MG63 (cell line): ENCODE measurements at places on chromosomes 4 and X. TPM values are rescaled to one million over a fixed set of nuclear protein-coding genes. Genes with fewer than 3 reads are reported as not detected.
A peak's percentile ranks its signal among the peaks of the same experiment; 100 is the strongest.

DNA sequence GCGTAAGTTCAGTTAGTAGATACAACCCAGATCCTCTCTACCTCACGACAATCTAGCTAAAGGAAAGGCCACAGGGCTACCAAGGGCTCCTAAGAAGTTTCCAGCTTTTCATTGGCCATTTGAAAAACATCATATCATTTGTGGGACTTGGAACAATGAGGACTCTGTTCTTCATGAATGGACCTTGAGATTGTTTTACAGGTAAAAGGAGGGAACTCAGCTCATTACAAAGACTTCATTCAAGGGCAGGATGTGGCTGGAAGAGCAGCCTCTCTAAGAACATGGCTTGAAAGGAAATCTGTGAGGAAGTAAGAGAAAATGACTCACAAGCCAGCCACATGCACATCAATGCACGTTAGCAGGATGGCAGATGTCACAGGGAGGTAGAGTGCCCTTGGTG lies 105.9 kb upstream of the SLC7A11 start:
- no peak for DNase-seq

DNA sequence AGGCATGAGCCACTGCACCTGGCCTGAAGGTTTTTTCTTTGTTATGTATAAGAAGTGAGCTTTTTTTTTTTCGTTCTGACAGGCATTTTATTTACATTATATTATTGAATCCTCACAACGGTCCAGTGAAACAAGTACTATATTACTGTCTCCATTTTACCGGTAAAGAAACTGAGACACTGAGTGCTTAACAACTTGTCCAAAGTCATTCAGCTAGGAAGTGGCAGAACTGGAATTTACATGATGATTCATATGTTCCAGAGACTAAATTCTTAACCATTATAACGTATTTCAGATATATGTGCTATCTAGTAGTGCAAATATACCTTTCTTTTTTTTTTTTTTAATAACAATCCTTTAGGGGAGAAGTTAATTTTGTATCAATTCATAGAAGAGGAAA lies 18.4 kb upstream of the SLC6A14 start:
- DNase-seq = no peak

- no peak for DNase-seq
Measured at GRCh38 chr4:71772592-71772991, 11.3 kb downstream of the GC start.

DNA sequence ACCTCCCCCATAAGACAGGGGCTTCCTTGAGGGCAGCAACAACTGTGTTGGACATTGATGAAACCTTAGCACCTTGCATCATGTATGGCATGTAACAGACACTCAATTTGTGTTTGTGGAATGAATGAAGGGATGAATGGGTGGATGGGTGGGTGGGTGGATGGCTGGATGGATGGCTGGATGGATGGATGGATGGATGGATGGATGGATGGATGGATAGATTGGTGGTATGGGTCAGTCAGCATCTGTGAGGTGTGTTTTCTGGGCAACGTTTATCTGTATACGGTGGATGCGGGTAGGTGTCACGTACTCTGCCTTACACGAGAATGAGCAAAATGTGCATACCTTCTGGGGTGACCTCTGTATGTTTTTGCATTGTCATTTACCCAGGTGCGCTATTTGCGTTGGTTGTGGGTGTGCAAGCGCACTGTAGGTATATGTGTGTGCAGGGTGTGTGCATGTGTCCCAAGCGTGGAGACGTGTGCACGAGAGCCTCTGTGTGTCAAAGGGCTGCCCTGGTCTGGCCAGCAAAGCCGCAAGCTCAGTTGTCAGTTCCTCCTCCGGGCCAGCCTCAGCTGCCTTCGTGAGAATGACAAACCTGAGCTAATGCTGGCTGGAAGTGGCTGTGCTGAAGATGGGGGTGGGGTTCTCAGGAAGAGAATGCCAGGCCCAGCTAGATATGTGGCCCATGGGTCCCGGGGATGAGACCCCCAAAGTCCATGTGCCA lies 26.5 kb downstream of the ELF4 start:
- no peak for DNase-seq

DNA sequence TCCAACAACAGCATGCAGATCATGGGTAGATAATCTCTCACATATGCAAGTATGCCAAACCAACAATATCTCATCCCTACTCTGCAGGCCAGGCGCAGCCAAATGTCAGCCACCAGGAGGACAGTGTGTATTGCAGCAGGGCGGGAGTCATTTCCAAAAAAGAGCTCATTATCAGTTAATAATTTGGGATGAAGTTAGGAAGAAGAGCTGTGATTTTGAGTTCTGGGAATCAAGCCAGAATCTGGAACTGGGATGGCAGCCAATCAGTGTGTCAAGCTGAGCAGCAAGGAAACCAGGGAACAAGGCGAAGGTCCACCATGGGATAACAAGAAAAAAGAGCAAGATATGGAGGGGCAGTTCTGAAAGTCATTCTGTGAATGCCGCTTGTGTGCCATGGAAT lies 88.2 kb upstream of the CAMK2D start:
- peak; percentile 10 for DNase-seq

- no peak for DNase-seq
Measured at GRCh38 chr4:3469386-3470243, 6.5 kb downstream of the DOK7 start.

DNA sequence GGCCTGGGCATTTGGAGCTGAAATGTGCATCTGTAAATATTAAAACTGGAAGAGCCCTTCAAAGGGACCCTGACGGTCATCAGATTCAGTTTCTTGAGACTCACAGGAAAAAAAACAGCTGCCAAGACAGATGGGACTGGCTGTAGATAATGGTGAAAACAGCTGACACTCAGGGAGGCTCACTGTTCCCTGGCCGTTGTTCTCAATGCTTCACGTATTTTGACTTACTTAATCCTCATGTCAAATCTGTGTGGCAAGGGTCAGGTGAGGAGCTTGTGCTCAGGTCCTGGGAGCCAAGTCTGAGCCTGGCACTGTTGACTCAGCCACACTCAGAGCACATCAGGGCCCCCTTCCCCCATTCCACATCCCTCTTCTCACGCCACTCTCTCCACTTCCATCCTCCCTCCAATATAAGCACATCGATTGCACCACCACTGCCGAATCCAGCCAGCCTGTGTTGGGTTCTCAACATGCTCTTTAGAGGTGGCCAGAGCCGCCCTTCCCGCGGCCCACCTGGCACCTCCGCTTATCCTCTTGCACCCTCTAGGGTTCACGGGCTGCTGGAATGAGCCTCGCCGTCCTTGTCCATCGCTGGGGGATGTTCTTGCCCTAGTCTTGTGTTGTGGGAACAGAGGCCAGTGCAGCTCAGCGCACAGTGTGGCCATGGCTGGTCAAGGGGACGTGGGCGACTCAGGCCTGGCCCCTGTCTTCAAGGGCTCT lies 40.1 kb downstream of the EVC start:
- no peak for DNase-seq

GRCh38 chrX:57918750-57919436 lies 8.6 kb upstream of the ZXDA start:
- DNase-seq = peak; percentile 24

DNA sequence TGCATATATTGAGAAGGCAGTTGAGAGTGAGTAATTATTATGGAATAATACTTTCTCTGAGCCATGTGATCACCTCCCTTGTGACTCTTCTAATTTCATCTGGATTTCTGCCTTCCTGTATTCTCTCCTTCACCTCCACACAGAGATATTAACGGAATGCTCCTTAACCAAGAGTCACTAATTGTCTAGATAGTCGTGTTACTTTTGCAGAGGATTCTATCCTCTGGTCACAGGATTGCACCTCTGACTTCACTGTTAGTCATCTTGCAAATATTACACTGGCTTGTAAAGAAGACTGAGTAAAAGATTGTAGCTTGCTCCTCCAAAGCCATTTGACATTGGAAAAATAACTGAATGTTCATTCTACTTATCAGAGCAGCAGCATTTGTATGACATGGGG lies 160.9 kb downstream of the SH2D1A start:
- no peak for DNase-seq

GRCh38 chr4:121061861-121062260 lies 10.5 kb downstream of the NDNF start:
- DNase-seq = no peak

DNA sequence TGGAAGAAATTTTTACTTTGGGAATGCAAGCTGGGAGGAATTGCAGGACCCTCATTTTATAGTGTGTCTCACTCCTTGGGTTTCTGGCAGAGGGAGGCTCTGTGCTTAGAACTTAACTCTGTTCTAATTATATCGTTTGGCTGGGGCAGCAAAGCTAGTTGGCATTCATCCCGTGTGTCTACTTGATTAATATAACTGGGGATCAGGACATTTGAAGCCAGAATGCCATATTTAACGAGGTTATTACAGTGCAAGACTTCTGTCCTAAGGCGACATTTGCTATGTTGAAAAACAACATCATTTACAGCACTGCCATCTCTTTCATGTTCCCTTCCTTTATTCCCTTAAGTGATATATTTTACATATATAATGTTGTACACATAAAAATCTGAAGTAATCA lies 179.1 kb upstream of the TBC1D9 start:
- DNase-seq = no peak

DNA sequence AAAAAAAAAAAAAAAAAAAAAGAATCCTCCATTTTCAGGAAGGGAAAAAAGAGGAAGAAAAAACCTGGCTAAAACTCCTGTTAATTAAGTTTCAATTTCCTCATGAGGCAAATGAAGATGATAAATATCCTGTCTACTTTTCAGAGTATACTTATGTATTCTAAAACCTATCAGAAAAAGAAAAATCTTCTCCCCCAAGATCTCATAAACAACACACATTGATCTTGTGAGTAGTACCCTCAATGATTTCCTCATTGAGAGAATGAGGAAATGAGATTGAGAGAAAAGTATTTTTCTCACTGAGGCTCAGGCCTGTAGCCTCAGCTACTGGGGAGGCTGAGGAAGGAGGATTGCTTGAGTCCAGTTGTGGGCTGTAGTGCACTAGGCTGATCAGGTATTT lies 146.7 kb downstream of the TET2 start:
- no peak for DNase-seq

- no peak for DNase-seq
Measured at GRCh38 chr4:64727960-64728359, 318.7 kb upstream of the TECRL start.

GRCh38 chr4:112888622-112889021 lies 160.8 kb upstream of the ANK2 start:
- no peak for DNase-seq

DNA sequence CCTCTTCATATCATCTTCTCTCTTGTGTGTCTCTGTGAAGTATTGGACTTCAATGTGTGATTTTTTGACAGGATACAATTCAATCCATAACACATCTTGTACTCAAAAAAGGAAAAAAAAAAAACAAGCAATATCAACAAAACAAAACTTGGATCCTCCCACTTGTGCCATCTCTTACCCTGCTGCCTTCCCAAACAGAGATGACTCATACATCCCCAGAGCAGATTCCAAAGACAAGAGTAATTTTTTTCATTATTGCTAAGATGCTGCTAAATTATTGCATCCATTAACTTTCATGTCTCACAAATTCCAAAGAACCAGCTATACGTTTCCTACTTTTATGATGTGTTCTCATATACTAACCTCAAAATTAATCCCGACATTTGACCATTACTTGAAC lies 479.2 kb downstream of the GBA3 start:
- peak; percentile 8 for DNase-seq

GRCh38 chr4:166996216-166996615 lies 238.1 kb downstream of the SPOCK3 start:
- no peak for DNase-seq

The PGRMC1 gene
- total RNA-seq = 120 and 147 TPM in 2 replicates

The UFSP2 gene
- 12.2 and 19.9 TPM in 2 replicates for total RNA-seq

The PDZD4 gene
- total RNA-seq = 1.5 and 5.8 TPM in 2 replicates

The TKTL1 gene
- total RNA-seq = not detected in 2 replicates

The MAGEB2 gene
- not detected in 2 replicates for total RNA-seq

The BMP3 gene
- not detected in 2 replicates for total RNA-seq

The NDST3 gene
- not detected in 2 replicates for total RNA-seq

The TKTL2 gene
- total RNA-seq = not detected in 2 replicates
